Amniotic epithelial cell (primary cell): ENCODE measurements at places on chromosomes 1 and 21.

DNA sequence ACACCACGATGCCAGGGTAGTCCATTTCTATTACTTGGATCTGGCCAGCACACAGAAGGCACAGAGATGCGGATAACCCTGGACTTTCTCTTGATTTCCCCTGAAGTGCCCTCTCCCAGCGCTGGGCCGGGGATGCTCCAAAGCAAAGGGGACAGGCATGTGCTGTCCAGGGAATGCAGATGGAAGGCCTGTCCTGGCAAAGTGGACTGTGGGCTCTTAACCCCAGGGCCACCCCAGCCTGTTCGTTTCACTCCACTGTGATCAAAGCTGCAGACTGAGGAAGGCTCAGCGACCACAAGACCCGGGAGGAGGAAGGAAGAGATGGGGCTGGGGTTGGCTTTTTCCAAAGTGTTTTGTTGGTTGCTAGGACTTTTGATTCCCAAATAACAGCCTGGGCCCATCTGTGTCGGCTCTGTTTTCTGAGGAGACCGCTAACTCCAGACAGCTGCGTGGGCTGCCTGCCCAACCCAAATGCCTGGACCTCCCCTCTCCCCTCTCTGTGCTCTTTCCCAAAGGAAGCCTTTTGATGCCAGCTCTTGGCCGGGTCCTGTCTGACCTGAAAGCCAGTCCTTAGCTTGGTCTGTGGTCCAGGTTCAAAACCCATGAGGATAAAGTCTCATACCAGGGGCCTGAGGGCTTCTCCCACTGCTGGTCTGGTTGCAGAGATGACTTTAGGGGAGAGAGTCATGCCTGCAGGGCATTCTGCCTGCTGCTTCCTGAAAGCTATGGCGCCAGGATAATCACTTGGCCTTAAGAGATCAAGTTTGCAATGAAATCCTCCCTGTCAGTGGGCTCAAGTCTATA is 119.6 kb upstream of the CD34 start:
- no peak for DNase-seq

- peak; percentile 65 for DNase-seq
Measured at GRCh38 chr1:94081566-94082344, 39.2 kb downstream of the ABCA4 start.

- DNase-seq, result no peak
Measured at GRCh38 chr1:40884055-40884795, 22.1 kb upstream of the CITED4 start.

- no peak for DNase-seq
Measured at GRCh38 chr1:162612606-162613400, 19.5 kb upstream of the DDR2 start.

DNA sequence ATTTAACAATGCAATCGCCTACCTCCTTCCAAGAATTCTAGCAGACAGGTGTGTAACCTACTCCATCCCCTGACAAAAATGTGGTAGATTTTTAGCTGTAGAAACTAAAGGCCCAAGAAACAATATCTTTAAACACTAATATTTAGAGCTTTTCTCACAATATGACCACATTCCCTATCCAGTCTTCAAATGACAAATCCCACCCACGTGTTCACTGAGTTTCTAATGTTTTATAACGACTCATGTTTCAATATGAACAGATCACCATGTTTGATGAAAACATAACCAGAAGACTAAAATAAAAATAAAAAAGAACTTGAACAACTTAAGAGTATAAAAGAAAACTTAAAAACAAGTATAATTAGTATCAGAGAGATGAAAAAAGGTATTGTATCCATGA is 24.6 kb downstream of the RSBN1 start:
- no peak for DNase-seq

GRCh38 chr21:18373606-18374005 is 30.0 kb downstream of the TMPRSS15 start:
- DNase-seq, result peak; percentile 4
